ENCODE measurements at places on chromosomes 13 and 19.

DNA sequence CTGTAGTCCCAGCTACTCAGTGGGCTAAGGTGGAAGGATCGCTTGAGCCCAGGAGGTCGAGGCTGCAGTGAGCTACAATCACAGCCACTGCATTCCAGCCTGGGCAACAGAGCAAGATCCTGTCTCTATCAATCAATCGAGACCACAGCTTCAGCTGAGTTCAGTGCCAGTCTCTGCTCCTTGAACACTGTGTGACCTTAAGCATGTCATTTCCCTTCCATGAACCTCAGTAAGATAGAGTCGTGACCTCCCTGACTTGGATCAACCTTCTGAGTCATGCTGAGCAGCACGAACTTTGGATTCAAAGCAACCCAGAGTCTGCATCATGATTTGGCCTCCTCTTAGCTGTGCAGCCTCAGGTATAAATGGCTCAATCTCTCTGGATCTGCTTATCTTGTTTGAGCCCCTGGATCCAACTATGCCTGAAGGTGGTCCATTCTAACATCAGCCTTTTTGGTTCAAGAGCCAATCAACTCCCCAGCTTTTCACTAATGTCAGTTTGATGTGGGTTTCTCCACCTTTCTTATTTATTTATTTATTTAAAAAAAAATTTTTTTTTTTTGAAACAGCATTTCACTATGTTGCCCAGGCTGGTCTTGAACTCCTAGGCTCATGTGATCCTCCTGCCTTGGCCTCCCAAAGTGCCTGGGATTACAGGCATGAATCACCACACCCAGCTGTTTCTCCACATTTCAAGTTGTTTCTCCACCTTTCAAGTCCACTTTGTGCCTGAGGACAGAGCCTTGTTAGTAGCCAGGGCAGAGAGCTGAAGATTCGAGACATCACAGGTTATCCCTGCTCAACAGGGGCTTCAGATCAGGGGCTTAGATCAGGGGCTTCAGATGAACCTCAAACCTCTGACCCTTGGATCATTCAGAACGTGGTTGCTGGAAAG is 26.4 kb downstream of the PTPRS start:
- DNase-seq = no peak

- no peak for DNase-seq
Measured at GRCh38 chr19:16296713-16297112, 27.9 kb upstream of the KLF2 start.

DNA sequence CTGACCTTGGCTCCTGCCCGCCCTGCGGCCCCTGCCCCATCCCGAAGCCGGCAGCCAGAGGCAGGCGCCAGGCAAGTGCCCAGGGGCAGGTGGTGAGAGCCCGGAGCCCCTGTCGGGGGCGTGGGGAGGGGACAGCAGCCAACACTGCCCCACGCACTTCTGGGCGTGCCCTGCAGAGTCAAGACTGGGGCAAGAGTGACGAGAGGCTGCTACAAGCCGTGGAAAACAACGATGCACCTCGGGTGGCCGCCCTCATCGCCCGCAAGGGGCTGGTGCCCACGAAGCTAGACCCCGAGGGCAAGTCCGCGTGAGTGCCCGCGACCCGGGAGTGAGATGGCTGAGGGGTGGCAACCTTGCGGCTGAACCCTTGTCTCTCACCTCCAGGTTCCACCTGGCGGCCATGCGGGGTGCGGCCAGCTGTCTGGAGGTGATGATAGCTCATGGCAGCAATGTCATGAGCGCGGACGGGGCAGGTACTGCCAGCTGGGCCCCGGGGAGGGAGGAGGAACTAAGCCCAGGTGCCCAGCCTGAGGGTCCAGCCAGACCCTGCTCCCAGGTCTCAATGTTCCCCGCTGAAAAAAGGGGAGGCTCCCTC is 17.3 kb downstream of the ANKRD24 start:
- DNase-seq = no peak

- DNase-seq = no peak
Measured at GRCh38 chr13:65292488-65292901, 1937.6 kb downstream of the PCDH9 start.

DNA sequence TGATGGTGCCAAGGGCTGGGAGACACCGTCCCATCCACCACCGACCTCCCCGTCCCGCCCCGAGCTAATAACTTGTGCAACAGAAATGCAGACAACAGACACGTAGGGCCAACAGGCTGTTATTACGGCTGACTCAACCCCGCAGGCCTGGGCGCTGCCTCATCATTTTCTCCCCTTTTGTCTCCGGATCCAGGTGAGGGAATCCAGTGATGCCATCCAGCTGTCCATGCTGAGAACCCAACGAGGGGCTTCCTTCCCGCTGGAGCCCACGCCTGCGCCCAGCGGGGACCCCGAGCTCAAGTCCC is 6.4 kb upstream of the DIRAS1 start:
- no peak for DNase-seq

DNA sequence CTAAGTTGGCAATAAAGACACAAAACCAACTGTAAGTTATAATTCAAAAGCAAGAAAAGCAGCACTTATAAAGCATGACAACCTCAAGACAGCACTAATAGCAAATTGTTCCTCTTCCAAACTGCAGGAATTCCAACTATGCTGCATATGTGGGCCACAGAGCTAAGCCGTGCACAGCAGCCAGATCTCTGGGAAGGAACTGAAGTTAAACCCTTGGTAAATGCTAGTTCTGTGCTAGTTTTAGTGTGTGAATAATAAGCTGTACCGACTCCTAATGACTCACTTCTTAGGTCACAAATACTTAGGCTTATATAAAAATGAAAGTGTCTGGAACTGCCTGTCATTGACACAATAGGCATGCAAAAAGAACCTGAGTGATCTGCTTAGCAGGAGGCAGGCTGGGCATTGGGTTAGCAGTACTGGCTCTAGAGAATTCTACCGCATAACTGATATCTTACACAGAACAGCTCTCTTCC is 21.2 kb upstream of the GTF3A start:
- no peak for DNase-seq

DNA sequence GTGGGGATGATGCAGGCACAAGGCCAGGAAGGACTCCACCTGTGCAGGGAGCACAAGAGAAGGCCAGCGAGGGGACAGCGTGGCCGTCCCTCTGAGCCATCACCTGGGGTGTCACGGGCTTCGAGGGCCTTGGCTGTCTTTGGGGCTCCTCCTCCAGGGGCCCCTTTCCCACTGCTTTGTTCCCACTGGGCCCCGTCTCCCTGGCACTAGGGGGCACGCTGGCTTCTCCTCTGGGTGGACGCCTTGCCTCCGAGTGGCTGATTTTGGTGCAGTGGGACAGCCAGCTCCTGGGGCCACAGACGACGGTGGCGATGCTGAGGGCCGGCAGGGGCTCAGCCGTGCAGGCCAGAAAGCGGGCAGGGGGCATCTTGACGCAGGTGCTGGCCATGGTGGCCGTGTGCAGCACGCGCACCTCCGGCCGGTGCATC is 43.2 kb upstream of the GRTP1 start:
- DNase-seq = no peak

- DNase-seq = no peak
Measured at GRCh38 chr19:3178377-3178972, at the start of gene S1PR4. S1PR4 (plus strand) TSS chr19:3178769; CDS start chr19:3178793, 24 bp downstream.

DNA sequence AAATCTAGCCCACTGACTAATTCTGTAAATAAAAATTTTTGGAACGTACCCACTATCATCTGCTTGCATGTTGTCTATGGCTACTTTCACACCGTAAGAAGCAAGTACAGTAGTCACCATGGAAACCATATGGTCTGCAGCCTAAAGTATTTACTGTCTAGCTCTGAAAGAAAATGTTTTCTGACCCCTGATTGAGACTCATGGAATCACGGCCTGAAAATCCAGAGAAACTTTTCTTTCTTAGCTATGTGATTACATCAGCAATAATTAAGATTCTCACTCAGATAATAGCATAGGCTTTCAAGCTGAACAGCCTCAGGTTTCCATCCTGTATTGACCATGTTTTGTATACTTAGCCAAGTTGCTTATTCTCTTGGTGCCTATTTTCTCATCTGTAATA is 264.6 kb downstream of the NHLRC3 start:
- DNase-seq = no peak

DNA sequence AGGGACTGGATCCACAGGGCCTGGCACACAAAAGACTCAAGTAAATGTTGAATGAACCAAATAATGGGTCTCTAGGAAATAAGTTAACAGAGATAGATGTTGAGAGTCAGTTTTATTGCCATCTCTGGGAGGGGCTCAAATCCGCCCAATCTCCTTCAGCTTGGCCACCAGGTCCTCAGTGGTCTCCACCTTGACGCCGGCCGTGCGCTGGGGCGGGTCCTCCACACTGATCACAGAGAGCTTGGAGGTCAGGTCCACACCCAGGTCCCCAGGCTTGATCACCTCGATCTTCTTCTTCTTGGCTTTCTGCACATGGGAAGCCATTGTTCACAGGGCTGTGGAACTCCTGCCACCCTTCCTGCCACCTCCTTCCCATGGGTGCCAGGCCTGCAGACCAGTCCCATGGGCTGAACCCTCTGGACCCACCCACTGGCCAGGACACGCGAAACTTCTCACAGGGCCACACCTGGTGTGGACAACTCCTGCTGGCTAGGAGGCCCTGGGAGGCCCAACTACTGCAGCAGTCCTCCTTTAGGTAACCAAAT is 3.2 kb upstream of the VSIG10L start:
- DNase-seq = no peak

- no peak for DNase-seq
Measured at GRCh38 chr13:93690139-93690538, 463.5 kb downstream of the GPC6 start.

DNA sequence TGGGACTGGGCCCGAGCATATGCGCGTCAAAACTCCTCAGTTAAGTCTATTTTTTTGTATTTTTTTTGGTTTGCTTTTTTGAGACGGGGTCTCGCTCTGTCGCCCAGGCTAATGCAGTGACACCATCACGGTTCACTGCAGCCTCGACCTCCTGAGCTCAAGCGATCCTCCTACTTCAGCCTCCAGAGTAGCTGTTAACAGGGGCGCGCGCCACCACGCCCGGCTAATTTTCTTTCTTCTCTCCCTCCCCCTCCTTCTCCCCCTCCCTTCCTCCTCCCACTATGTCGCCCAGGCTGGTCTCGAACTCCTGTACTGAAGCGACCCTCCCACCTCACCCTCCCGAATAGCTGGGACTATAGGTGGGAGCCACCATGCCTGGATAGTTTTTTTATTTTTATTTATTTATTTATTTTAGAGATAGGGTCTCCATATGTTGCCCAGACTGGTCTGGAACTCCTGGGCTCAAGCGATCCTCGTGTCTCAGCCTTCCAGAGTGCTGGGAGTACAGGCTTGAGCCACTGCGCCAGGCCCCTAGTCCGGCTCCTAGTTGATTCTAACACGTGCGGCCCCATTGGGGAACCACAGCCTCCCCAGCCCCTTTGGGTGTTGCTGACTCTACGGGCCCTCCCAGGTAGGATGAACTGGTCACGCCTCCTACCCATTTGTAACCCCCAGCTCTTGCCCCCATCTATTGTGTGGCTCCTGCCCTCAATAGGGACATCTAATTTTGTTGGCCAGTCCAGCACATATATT is 806 bp upstream of the ZNF837 start:
- no peak for DNase-seq

DNA sequence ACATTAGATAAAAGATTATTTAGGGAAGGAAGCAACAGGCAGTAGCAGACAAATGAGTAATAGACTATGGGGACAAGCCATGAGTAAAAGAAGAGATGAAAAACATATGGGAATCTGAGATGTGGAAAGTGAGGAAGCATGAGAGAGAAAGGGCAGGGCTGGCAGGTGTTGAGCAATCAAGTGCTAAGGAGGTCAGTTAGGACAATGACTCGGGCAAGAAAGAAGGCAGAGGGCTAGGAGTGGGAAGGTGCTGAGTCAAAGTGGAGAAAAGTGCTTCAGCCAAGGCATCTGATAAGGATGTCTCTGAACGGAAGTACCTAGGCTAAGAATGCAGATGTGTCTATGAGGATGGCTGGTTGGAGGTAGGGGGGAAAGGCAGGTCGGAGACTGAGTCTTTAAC is 291.9 kb upstream of the HTR2A start:
- DNase-seq = no peak

- no peak for DNase-seq
Measured at GRCh38 chr19:11093689-11094238, 4.5 kb downstream of the LDLR start.

DNA sequence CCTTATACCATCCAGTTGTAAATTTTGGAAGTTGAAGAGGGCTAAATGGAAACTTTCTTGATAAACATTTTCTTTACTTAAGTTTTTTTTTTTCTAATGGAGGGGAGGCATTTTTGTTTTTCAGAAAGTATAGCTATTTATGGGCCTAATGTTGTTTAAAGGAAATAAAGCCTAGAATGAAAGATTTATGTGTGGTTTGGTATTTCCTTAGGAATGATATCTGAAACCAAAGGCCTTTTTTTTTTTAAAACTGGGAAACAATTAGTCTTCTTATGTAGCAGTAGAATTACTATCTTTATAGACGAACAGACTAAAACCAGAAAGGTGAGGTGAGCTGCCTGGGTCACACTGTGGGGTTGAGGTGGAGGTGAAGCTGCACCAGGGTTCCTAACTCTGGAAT is 80.1 kb downstream of the ESD start:
- no peak for DNase-seq

- DNase-seq = no peak
Measured at GRCh38 chr13:72508392-72508791, 219.0 kb downstream of the MZT1 start.

GRCh38 chr19:46376241-46377153 is 29.6 kb downstream of the PPP5C start:
- DNase-seq = no peak

DNA sequence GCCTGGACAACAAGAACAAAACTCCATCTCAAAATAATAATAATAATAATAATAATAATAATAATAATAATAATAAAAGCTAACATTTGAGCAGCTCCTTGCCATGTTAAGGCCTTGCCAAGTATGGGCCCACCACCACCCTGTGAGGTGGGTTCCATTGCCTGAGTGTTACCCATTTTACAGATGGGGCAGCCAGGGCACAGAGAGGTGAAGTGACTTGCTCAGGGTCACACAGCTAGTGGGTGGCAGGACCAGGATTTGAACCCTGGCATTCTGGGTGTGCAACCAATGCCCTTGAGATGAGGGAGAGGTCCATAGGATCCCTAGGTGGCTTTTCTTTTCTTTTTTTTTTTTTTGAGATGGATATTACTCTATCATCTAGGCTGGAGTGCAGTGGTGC is 29.5 kb downstream of the ZSWIM4 start:
- no peak for DNase-seq

DNA sequence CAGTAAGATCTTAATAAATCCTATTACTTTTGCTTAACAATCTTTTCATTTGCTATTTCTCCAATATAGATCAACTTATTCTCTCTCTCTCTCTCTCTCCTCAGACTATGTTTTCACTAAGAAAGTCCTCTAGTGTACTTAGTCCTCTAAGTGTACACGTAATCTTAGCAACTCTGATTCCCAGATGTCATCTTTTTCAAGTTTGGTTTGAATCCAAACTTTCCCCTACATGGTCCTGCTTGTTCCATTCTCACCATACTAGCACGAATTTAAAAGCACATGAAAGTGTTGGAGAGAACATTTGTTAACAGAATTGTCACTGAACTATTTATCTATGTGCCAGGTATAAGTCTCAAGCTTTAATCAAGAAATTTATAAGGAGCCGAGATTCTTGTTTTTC is 202.9 kb downstream of the SPRY2 start:
- DNase-seq = no peak

GRCh38 chr13:51849145-51850101 is 4.4 kb upstream of the TMEM272 start:
- no peak for DNase-seq

Data from esophagus squamous epithelium (tissue), 5 donors.